ENCODE measurements at places on chromosomes 1 and 21.

GRCh38 chr1:156643778-156644092 lies 1.8 kb downstream of the BCAN start:
- DNase-seq: no peak

DNA sequence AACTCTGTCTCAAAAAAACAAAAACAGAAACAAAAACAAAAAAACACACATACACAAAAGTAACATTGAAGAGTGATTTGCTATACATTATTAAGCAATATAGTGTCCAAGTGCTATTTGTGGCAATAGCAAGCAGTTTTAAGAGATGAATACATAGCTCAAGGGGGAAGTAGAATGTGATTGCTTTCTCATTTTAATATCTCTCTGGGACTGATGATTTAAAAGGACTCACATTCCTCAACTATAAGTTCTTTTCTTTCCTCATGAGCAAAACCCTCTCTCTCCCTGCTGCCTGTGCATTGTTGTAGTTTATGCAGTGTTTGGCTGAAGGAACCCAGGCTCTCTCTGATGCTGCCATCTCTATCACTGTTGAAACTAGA lies 47.0 kb upstream of the CSF1 start:
- DNase-seq: no peak

DNA sequence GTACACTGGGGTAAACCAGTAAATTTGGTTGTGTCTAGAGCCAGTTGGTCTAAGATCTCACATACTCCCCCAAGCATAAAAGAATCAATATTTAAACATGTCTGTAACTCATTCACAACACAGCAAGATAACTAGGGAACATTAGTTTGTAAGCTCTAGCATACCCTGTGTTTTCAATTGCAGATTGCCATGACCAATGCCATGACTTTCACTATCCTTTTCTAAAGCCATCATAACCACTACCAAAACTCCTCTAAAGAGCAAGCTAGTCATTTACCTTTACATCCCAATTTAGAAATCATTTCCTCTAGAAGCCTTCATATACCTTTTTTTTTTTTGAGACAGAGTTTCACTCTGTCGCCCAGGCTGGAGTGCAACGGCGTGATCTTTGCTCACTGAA lies 56.5 kb upstream of the PLA2G4A start:
- no peak for DNase-seq

GRCh38 chr1:73755649-73756048 lies 442.3 kb downstream of the LRRIQ3 start:
- DNase-seq: no peak

DNA sequence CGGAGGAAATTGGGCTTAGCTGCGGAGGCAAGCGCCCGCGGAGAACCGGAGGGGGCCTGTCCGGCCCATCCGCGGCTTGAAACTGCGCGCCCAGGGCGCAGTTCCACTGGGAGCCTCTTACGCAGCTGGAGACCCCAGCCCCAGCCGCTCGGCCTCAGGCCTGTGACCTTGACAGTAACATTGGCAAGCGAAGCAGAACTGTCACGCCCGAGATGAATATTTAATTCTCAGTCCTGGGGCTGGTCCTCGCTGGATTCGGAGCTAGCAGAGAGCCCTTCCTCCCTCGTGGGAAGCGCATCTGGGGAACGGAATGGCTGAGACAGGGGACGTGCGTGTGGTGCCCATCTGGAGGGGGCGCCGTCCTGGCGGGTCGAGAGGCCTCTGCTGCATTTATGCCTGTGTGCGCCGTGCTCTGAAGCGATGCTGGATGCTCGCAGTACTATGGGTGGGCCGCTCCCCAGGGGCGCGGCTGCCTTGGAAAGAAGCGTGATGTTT lies 928 bp downstream of the SLC6A17 start:
- no peak for DNase-seq

All from GM19239 (cell line).